ENCODE measurements at places on chromosomes 12 and 14.
A peak's percentile ranks its signal among the peaks of the same experiment; 100 is the strongest.

GRCh38 chr14:101072531-101072930 is 169.0 kb upstream of the RTL1 start:
- DNase-seq = no peak

DNA sequence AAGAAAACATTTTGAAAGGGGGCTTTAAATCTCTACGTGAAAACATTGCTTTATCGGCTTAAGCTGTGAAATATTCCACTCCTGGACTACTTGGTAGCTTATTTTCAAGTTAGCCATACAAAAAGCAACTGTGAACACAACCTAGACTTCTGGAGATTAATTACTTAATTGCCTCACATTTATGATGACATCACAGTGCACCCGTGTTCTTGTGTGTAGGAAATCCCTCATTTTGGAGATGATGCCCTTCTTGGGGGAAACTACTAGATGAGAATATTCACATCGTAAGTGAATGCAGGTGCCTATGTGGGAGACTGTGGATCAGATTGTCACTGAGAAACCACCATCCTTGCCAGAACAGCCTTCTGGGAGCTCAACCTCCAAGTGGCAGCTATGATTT is 10.5 kb upstream of the B4GALNT3 start:
- DNase-seq = no peak

GRCh38 chr14:63760014-63760413 is 32.1 kb upstream of the SGPP1 start:
- no peak for DNase-seq

GRCh38 chr12:50220363-50220995 is 53.3 kb upstream of the CERS5 start:
- DNase-seq = no peak

DNA sequence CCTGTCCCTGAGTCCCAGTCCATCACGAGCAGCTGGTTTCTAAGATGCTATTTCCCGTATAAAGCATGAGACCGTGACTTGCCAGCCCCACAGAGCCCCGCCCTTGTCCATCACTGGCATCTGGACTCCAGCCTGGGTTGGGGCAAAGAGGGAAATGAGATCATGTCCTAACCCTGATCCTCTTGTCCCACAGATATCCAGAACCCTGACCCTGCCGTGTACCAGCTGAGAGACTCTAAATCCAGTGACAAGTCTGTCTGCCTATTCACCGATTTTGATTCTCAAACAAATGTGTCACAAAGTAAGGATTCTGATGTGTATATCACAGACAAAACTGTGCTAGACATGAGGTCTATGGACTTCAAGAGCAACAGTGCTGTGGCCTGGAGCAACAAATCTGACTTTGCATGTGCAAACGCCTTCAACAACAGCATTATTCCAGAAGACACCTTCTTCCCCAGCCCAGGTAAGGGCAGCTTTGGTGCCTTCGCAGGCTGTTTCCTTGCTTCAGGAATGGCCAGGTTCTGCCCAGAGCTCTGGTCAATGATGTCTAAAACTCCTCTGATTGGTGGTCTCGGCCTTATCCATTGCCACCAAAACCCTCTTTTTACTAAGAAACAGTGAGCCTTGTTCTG is 41.6 kb downstream of the DAD1 start:
- peak; percentile 17 for DNase-seq

DNA sequence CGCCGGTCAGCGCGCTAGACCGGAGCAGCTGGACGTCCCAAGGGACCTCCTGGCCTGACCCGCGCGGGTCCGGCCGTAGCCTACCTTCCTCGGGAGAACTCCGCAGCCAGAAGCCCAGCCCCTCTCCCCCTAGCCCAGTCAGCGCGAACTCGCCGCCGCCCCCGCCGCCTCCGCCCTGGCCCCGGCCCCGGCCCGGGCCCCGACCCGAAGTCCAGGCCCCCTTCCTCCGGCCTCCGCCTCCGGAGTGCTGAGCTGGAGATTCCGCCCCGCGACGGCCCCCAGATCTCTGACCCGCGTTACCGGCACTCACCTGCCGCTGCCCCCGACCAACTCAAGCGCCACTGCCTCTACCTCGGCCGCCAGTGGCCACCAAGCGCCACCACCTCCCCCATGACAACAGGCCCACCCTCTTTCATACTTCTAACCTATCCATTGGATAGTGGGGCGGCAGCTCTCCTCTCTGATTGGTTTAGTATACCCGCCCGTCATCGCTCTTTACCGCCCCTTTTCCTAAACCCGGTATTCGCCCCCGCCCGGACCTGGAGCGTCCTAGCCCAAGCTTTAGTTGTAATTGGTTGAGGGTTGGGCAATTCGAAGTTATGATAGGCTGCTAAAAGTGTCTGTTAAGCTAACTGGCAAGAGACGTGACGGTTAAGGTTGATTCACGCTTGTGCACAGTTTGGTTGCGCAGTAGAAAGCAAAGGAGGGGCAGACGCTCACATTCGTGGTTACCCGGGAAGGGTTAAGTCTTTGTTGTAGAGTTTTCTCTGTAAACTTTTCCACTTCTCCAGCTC is at the start of gene NUMB:
Gene NUMB (minus strand): TSS at position 364 of the 794 bp plus-strand sequence. CDS start 102,795 bp downstream, outside the sequence.
- peak; percentile 100 for DNase-seq

GRCh38 chr14:81062816-81063215 is 107.4 kb downstream of the TSHR start:
- peak; percentile 63 for DNase-seq

DNA sequence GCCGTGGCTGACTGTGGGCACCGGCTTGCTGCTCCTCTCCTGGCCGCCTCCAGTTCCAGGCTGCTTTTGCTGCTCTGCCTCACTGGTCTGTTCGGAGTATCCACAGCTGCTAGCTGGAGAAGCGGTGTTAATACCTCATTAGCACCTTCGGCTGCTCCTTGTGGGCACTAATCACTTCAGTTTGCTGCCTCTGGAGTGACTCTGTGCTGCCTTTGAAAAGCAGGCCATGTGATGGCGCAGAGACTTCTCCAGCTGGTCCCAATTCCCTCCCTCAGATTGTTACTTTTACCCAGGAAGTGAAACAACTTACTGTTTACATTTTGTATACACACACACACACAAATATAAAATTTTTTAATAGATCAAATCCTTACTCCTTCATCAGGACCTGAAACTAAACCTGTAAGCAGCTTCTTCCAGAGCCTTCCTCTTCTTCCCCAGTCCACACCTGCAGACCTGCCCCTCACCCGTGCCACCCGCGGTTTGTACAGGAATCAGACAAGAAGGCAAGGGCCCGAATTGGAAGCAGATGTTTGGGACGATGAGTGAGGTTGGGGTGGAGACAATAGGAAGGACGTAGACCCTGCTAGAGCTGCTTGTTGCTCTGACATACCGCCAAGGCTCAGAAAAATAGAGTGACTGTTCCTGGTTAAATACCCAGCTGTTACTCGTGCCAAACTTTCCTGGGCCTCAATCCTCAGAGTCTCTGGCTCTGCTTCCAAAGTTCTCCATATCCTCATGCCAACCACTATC is 41.5 kb upstream of the LTBP2 start:
- peak; percentile 56 for DNase-seq

GRCh38 chr12:59677857-59678256 is 82.0 kb downstream of the SLC16A7 start:
- DNase-seq = no peak

DNA sequence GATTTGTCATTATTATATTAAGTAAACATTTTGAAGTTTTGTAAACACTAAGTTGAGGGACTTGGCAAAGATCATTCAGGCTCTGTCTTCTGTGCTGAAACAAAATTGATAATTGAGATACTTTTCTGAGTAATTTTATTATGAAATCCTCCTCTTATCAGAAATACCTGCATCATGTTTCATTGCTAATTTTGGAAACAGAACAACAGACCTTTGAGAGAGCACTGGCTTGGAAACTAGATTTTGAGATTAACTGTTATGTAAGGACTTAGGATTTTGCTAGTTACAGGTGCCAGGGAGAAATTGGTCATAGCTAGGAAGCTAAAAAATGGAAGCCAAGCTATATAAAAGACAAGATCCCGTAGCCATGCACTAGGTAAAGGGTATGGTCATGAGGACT is 201.7 kb upstream of the DCN start:
- no peak for DNase-seq

- no peak for DNase-seq
Observed at GRCh38 chr14:23430016-23430722, 5.3 kb downstream of the MYH7 start.

GRCh38 chr14:69237584-69237983 is 22.4 kb upstream of the GALNT16 start:
- DNase-seq = no peak

GRCh38 chr12:105069936-105070702 is 14.1 kb downstream of the ALDH1L2 start:
- DNase-seq = no peak

GRCh38 chr12:47244835-47245234 is 165.1 kb upstream of the AMIGO2 start:
- no peak for DNase-seq

- DNase-seq = peak; percentile 47
Observed at GRCh38 chr12:107759410-107759809, 1.5 kb downstream of the PRDM4 start.

DNA sequence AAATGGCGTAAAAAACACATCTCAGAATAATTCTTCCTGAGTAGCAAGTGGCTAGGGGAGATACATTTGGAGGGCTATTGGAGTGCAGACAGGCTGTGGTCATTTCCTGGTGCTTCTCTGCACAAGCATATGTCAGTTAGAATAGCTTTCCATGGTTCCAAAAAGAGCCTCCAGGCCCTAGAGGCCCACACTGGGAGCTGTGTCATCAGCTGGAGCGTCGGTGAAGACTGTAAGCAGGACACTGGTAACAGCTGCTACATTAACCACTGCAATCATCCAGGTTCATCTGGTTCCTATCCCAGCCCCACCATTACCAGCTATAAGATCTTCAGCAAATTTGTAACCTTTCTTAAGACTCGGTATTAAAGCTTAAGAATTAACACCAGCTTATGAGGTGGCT is 31.7 kb upstream of the APPL2 start:
- DNase-seq = peak; percentile 15

DNA sequence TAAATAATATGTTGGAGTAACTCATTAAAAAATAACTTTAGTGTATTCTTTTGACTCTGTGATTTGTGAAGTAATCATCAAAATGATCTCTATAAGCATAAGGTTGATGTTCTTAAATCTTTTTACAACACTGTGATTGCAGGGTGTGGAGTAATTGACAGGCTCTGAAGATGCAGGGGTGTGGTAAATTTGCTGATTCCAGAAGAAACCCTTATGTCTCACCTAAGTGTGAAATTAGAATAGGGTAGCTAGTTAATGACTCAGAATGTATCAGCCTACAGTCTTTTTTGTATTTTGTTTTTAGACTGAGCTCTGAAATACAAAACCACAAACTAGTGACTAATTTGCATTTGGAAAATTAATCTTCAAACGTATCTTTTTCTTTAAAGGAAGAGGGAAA is 5.9 kb downstream of the PRPF39 start:
- DNase-seq = no peak

DNA sequence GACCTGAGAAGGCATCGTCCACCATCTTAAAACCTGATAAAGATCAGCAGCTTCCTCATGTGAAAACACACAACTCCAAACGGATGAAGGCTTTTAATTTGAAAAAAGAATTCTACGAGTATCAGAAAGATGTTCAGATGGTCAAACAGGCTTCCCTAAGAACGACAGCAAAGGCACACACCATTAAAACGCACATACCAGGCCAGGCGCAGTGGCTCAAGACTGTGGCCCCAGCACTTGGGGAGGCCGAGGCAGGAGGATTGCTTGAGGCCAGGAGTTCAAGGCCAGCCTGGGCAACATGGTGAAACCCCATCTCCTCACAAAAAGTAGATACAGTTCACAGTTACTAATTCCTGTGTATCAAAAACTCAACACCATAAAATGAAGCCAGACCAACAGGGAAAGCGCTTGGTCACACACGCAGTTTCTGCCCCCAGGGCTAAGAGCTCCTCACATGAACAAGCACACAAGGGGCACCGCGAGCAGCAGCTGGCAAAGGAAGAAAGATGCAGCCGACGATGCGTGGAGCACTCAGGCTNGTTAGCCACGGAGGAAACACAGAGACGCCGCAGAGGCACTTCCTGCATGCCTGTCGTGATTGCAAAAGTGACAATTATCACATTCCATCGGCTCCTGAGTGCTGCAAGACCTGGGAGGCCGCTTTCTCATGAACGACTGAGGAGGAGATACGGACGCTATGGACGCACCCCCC is 78.0 kb downstream of the NOC4L start:
- no peak for DNase-seq

- DNase-seq = peak; percentile 45
Observed at GRCh38 chr12:1369460-1369859, 224.9 kb downstream of the FBXL14 start.

- peak; percentile 89 for DNase-seq
Observed at GRCh38 chr12:3803865-3804472, 51.1 kb upstream of the CRACR2A start.

DNA sequence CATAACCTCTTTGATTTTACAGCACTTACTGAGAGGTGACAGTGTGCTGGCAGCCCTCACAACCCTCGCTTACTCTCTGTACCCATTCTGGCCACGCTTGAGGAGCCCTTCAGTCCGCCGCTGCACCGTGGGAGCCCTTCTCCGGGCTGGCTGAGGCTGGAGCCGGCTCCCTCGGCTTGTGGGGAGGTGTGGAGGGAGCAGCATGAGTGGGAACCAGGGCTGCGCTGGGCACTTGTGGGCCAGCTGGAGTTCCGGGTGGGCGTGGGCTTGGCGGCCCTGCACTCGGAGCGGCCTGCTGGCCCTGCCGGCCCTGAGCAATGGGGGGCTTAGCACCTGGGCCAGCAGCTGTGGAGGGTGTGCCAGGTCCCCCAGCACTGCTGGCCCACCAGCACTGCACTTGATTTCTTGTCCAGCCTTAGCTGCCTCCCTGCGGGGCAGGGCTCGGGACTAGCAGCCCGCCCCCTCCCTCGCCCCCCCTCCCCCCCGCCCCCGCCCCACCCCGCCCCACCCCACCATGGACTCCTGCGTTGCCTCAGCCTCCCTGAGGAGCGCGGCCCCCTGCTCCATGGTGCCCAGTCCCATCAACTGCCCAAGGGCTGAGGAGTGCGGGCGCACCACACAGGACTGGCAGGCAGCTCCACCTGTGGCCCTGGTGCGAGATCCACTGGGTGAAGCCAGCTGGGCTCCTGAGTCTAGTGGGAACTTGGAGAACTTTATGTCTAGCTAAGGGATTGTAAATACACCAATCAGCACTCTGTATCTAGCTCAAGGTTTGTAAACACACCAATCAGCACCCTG is 9.9 kb downstream of the MDGA2 start:
- no peak for DNase-seq

DNA sequence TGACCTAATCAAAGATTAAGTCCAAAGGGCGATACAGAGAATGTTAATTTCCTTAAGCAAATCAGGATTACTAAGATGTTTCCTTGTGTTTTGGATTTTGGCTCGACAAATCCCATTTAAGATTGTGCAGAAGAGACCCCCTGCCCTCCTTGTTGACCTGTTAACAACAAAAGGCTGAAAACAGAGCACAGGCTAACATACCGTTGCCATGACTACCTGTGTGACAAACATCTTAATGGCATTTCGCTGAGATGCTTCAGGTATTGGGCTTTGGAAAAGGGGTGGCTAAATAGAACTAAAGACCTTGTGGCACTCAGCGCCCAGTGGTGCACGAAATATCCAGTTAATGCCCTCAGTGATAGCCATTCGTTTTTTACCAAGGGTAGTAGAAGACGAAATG is 1532.3 kb upstream of the TMEM132C start:
- DNase-seq = no peak

GRCh38 chr12:131912518-131913274 is 16.4 kb upstream of the PUS1 start:
- peak; percentile 24 for DNase-seq
